Caki2 (cell line): ENCODE measurements at places on chromosomes 16 and 17.

DNA sequence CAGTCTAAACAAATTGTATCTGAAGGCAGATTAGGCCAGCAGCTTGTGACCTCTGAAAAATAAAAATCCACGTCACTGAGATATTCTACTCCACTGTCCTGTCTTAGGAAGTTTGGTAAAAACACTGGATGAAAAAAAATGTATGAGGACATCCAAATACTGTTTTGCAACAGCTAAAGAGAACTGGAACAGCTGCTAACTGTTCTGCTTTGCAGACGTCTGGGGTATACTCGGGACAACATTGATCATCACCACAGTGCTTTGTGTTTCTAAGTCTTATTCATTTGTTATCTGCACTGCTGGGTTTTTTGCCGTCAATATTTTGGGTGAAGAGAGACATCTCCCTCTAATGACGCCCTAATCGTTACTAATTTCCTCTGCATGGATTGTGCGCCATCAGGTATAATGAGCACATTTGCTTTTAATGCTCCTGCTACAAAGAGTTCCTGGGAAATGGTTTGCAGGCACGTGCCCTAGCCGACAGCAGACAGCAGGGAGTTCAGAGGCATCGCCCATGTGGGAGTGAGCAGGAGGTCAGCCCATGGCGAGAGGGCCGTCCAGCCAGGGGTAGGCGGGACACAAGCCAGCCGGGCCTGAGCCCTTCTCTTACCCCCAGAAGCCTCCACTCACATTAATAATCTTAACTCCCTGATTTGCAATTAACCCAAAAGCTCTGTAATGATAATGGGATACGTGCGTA is 87.0 kb downstream of the CBLN1 start:
- DNase-seq, result no peak

DNA sequence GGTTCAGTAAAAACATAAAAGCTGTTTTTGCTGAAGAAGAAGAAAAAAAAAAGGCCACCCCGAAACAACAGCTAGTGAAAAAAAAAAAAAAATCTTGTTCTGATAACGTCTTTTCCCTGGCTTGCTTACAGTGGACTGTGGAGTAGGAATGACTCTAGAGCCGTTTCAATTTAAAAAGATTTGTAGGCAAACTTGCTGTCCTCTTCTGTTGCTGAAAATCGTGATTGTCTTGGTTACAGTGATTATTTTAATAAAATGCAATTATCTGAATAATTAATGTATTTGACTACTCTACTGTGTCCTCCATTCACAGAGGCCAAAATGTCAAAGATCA is 190.6 kb upstream of the TBX2 start:
- no peak for DNase-seq

DNA sequence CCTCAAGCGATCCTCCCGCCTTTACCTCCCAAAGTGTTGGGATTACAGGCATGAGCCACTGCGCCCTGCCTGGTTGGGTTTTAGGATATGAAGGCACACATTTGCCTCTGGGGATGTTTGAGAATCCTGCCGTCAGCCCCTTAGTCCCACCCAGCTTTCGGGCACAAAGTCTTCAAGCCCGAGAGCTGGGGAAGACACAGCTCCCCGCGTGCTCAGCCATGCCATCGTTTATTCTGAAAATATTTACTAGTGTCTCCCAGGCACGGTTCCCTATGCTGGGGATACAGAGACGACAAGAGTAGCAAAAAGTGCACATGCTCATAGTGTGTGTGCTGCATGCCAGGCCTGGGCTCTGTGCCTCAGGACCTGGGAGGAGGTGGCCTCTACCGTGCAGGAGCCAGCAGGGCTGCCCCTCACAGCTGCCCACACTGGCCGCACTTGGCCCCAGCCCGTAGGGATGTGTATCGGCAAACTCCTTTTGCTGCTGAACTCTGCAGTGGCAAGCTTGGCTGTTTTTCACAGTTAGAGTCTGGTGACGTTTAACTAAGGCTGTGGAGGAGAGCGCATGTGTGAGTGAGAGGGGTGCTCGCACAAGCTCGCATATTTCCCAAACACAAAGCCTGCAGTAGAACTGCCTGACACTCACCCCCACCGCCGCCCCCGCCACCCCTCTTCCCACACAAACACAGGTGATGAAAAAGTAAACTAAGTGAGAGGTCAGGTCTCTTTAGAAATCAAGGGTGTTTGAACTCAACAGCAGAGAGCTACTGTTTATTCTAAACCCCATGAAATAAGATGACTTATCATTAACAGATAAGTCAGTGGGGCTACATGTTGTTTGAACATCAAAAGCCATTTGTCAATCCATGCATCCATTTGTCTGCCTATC is 266.4 kb downstream of the MRTFB start:
- DNase-seq, result no peak

DNA sequence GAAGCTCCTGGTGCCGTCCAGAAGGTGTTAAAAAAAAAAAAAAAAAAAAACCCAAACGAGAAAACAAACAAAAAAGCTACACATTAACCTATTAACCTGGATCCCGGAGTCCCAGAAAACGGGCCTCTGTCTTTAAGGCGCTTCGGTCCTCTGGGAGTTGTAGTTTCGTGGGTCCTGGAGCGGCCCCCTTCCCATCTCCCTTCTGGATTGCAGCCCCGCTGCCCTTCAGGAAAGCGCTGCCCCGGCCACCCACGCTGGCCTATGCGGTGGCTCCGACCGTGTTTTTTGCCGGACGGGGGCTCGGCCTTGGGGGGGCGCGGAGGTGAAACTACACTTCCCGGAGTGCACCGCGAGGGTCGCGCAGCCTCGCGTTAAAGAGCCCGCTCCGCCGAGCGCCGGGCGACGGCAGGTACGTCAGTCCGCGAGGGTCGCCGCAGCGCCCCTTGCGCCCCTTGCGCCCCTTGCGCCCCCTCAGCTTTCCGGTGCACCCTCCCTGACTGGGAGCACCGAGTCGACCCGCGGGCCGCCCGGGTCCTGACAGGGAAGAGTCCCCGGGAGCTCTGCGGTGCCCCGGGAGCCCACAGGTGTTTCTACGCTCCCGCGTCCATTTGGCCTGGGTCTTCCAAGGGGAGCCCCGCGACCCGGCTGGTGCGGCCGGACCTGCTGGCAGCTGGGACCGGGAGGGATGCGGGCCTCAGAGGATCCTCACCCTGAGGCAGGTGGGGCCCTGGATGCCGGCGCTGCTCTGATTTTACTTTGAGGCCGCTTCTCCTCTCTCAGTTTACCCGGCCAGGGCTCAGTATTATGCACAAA is at the start of gene FCSK:
FCSK (plus strand) TSS at position 374 of the 813 bp plus-strand sequence. CDS start 8,596 bp downstream, outside the sequence.
- peak; percentile 91 for DNase-seq

- DNase-seq, result no peak
These were observed 5.9 kb upstream of the MAP2K3 start for GRCh38 chr17:21278450-21279197.

DNA sequence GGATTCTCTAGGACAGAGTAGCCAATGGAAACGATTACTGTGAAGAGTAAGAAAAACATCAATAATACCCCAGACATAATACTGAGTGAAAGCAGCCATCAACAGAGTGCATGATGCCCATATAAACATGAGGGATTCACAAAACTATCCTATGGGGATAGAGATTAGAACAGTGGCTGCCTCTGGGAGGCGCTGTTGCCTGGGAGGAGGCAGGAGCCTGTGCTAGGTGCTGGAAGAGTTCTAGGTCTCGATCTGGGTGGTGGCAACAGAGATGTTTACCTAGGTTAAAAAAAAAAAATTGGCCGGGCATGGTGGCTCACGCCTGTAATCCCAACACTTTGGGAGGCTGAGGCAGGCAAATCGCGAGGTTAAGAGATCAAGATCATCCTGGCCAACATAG is 7.9 kb downstream of the FA2H start:
- DNase-seq, result no peak

GRCh38 chr17:14317383-14317782 is 16.5 kb downstream of the HS3ST3B1 start:
- no peak for DNase-seq
